ENCODE measurements at places on chromosomes 2 and 18.

DNA sequence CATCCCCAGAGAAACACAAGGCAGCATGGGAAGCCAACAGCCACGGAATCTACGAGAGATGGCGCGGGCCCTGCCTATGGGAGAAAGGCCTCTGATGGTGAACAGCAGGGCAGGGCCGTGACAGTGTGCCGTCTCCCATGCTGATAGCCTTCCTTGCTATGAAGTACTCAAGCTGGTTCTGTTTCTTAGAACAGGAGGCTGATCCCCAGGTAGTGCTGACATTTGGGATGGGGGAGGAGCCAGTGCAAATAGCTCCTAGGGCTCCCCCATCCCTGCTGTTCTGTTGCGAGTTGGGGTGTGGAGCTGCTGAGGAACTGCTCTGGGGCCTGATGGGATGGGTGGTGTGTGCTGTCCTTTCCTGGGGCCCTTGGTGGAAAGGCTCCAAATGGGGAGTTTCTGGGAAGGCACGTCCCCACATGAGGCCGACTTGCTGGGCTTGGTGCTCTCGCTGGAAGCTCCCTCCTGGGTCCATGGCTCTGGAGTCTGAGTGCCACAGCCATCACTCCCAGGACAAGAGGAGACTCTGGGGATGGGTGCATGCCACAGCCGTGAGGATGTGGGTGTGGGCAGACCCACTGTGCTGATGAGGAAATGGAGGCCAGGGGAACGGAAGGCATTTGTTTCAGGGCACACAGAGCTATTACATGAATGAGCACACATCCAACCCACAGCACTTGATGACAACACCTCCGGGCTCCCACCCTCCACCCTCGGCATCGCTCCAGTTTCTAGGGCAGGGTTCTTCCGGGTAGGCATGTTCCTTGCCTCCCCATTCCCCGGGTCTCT, 246.8 kb downstream of the HDAC4 start:
- no peak for DNase-seq

- DNase-seq: no peak
Measured at GRCh38 chr2:228771774-228772173, 499.3 kb downstream of the PID1 start.

GRCh38 chr2:188975497-188976102, 1.4 kb downstream of the COL3A1 start:
- no peak for DNase-seq

GRCh38 chr2:227472265-227473121, 537 bp downstream of the AGFG1 start:
- DNase-seq: no peak

DNA sequence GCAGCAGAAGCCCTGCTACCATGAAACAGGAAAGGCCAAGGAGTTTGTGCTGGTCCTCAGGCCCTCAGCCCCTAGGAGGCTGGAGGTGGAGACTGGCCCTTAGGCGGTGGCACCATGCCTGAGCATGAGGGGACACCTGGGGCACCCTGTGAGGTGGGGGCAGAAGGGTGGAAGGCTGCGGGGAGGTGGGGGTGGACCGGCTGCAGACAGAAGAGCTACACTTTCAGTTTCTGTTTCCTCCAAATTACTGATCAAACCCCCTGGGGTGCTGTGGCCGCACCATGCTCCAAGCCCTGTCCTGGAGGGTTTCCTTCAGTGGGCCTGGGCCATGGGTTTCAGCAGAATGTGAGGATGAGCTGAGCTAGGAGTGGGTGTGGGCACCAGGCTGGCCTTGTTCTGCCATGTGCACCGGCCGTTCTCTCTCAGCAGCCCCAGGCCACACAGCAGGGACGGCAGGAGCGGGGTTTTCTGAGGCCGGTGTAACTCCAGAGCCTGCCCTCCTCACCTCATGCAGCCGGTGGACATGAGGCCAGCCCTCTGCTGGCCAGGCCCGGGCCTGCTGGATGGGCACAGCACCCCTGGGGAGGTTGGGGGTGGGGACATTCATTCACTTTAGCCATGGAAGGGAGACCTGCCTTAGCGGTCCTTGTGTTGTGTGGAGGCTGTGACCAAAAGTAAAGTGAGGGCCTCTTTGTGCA, 51.5 kb downstream of the PLEKHB2 start:
- no peak for DNase-seq

- DNase-seq: no peak
Measured at GRCh38 chr2:80128080-80128479, 176.5 kb downstream of the LRRTM1 start.

GRCh38 chr2:172964511-172965139, 111.0 kb upstream of the MAP3K20 start:
- no peak for DNase-seq

DNA sequence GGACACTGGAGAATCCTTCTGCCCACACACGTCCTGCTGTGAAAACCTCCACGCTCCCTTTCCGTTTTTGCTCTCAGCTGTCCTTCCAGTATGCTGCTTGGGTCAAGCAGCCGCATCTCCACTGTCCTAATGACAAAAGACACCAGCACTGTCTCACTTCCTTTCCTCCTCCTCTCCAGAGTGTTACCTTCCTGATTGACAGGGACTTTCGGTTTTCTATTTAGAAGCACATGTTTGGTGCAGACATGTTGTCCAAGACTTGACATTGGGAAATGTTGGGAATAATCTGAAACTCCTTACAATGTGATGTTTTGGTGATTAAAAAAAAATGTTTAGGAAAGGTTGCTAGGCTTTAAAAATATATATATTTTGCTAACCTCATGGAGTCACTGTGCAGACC, 226.6 kb downstream of the FAM210A start:
- no peak for DNase-seq

GRCh38 chr2:162430323-162430722, 86.4 kb downstream of the GCA start:
- no peak for DNase-seq

GRCh38 chr2:147110317-147110716, 734.5 kb upstream of the ACVR2A start:
- no peak for DNase-seq

- DNase-seq: no peak
Measured at GRCh38 chr2:171330155-171330956, 103.4 kb downstream of the METTL8 start.

- no peak for DNase-seq
Measured at GRCh38 chr2:44559108-44559507, 197.4 kb downstream of the CAMKMT start.

DNA sequence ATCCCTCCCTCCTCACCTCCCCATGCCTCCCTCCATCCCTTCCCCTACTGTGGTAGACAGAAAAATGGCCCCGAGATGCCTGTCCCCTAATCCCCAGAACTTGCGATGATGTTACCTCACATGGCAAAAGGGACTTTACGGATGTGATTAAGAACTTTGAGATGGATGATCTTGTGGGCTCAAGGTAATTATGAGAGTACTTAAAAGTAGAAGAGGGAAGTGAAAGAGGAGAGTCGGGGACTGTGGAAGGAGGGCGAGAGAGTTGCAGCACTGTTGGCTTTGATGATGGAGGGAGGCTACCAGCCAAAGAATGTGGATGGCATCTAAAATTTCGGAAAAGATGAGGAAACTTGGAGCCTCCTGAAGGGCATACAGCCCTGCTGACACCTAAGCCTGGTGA, 66.5 kb downstream of the AGAP1 start:
- DNase-seq: no peak

DNA sequence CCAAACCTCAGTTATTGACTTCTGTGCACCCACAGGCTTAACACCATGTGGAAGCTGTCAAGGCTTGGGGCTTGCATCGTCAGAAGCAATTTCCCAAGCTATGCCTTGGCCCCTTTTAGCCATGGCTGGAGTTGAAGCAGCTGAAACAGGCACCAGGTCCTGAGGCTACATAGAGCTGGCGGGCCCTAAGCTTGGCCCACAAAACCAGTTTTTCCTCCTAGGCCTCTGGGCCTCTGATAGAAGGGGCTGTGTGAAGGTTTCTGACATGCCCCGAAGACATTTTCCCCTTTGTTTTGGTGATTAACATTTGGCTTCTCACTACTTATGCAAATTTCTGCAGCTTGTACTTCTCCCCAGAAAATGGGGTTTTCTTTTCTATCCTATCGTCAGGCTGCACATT, 9.1 kb upstream of the TMX3 start:
- no peak for DNase-seq

- no peak for DNase-seq
Measured at GRCh38 chr2:56084111-56084901, 99.5 kb upstream of the CCDC85A start.

GRCh38 chr2:102258386-102259074, 52.8 kb upstream of the IL1RL1 start:
- no peak for DNase-seq

DNA sequence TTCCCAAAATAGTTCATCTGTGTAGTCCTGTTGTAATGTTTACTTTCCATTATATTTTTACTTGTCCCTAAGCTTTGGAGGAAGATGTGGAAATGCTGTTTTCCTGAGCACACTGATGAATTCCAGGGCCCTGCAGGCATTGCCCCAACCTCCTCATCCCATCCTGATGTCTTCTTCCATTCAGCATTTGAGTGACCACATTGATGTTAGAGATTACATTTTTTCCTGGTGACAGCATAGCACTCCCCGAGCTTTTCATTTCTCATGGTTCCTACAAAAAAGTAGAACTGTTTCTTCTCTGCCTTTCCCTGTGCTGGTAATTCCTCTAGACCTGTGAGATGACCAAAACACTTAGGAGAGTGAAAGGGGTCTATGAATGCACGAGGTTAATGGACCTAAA, 4.8 kb downstream of the IL36A start:
- no peak for DNase-seq

DNA sequence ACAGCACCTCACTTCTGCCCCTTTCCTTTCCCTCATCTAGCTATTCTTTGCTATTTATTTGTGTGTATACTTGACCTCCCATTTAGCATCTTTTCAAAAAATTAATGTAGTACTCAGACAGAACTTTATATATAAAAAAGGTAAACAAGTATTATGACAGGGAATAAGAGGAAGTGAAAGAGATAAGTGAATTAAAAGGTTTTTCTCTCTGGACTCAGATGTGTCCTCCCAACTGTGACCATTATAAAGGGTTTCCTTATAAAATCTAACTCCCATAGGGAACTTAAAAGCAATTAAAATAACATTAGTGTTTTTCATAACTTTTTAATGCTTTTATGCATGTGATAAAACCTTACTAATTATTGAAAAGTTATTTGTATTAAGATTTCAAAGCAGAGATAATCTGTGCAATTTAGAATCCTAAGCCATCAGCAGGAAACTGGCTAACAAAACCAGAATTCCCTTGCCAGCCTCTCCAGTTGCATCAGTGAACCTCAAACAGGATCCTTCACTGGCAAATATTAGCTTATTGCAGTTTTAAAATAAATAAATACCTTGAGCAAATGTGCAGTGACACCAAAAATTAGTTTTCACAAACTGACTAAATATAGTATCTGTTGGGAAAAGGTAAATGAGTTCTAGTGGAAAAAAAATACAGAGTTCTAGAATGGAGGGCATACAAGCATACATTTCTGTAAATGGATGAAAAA, 930.7 kb downstream of the BCL11A start:
- DNase-seq: no peak

DNA sequence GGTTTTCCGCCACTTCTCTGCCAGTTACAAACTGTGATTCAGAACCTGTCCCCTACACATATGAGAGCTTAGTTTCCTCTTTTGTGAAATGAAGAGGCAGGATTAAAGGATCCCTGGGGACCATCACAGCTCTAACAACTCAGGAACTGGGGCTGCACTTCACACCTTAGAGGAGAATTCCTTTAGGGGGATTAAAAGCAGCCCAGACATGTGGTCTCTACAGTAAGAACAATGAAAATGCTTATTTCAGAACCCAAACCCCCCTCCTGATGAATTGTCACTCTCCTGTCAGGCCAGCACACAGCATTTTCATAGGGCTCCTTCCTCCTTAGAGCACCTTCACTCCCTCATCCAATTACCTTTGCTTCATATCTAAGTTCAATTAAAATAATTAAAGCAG, 101.5 kb upstream of the NEDD4L start:
- DNase-seq: no peak

DNA sequence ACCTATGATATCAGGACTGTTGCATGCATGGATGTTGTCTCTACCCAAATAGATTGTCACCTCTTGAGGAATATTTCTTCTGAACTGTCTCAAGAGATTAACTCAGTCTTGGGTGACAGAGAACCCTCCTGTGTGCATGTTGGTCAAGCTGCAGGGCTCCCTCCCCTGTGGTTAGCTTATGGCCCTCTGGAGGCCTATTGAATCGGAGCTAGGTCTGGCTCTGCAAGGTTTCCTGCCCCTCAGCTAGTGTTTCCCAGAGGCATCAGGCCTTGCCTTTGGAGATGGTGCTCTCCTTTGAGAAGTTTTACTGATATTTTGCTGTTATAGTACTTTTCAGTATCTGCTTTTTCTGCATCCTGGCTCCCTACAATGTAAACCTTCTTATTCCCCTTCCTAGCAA, 769.2 kb upstream of the FAM98A start:
- no peak for DNase-seq

GRCh38 chr2:48332286-48332685, 197.7 kb upstream of the STON1 start:
- DNase-seq: no peak

GRCh38 chr18:9992973-9993520, 79.2 kb downstream of the VAPA start:
- no peak for DNase-seq

- DNase-seq: no peak
Measured at GRCh38 chr2:221476195-221476594, 95.9 kb downstream of the EPHA4 start.

- no peak for DNase-seq
Measured at GRCh38 chr2:86069091-86069685, 36.5 kb downstream of the POLR1A start.

DNA sequence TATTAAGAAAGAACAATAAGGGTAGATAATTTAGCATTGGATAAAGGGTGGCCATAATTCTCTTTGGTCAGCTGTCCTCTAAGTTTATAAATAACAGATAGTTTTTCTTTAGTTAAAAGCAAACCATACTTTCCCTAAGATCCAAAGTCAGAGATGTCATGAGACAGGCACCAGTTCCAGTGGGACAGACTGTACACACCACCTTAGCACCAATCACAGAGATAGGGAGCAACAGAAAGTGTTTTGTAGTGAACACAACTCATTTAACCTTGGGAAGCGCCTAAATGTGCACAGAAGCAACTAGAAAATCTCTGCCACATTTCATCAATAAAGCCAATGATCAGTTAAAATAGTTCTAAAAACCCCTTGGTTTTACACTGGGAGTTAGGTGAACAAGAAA, 186.8 kb upstream of the SMAD7 start:
- DNase-seq: no peak

- DNase-seq: no peak
Measured at GRCh38 chr2:207697411-207697810, 14.0 kb upstream of the CCNYL1 start.

- DNase-seq: no peak
Measured at GRCh38 chr2:45899926-45900325, 248.5 kb downstream of the PRKCE start.

- DNase-seq: no peak
Measured at GRCh38 chr2:85399183-85399455, 11.0 kb downstream of the CAPG start.

DNA sequence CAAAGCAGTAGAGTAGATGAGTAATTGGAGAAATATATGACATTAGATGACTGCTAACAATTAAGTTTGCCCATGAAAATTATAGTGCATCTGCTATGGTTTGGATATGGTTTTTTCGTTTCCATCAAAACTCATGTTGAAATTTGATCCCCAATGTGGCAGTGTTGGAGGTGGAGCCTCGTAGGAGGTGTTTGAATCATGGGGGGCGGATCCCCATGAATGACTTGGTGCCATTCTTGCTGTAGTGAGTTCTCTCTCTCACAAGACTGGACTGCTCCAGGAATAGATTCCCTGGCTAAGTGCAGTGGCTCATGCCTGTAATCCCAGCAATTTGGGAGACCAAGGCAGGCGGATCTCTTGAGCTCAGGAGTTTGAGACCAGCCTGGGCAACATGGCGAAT, 9.7 kb upstream of the CUL3 start:
- DNase-seq: no peak
